Gastroesophageal sphincter (tissue), 4 donors: ENCODE measurements at places on chromosomes 5 and 9.
A peak's percentile ranks its signal among the peaks of the same experiment; 100 is the strongest.

DNA sequence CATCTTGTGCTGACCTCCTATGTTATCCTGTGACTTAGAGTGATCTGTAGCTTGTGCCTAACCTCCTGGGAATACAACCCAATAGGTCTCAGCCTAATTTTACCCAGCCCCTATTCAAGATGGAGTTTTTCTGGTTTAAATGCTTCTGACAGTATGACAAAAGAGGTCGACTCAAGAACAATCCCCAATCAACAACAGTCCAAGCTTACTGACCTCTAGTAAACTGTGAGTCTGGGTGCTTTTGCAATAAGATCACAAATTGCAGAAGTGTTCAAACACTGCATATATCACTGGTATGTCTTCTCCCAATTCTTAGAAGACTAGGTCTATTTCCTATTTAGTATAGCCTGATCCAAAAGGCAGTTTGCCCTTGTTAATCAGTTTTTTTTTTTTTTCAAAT is 323.5 kb upstream of the PTGER4 start:
- peak; percentile 51 for ATAC-seq

DNA sequence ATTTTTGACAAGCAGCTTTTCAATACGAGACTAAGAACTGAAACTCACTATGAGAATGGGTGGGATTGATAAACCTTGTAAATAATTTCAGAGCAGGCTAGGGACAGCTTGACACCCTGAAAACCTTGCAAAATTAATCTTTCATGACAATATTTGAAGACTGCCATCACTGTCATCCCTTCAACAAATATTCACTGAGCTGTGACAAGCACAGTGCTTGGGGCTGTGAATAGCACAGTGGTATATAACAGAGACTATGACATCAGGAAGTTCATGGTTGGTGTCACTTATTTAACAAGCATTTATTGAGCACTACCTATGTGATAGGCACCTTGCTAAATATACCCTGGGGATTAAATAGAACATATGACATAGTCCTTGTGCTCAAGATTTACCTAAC is 741.0 kb upstream of the RIOK2 start:
- ATAC-seq = no peak

- peak; percentile 71 for ATAC-seq
These were observed 9.6 kb upstream of the NME5 start for GRCh38 chr5:138148811-138149210.

DNA sequence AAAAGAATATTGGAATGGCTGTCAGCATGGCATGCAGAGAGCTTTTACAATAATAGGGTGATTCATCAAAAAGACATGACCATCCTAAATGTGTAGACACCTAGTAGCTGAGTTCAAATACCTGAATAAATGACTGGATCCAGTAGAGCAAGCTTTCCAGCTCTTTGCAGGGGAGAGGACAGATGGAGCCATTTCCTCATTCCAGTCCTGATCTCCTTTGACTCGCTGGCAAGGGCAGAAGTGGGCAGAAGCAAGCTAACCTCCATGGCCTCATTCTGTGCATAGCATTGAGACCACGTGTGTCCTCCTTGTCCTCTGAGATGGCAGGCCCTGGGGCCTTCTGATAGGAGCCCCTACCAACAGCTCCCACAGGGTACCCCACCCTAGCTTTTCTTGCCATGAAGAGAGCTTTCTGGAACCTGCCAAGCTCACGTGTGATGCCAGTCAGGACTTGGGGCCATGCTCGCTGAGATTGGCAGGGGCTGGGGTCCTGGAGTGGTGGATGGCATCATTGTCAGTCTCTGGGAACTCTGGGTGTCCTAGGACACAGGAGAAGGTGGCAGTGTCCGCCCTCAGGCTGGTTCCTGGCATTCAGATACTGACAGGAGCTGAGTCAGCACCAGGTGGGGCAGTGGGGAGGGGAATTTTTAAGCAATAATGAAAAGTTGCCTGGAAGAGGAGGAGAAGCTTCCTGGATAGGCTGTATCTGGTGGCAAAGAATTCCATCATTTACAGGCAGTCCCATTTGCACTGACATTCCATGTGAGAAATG is 33.6 kb downstream of the WWC1 start:
- ATAC-seq = no peak

DNA sequence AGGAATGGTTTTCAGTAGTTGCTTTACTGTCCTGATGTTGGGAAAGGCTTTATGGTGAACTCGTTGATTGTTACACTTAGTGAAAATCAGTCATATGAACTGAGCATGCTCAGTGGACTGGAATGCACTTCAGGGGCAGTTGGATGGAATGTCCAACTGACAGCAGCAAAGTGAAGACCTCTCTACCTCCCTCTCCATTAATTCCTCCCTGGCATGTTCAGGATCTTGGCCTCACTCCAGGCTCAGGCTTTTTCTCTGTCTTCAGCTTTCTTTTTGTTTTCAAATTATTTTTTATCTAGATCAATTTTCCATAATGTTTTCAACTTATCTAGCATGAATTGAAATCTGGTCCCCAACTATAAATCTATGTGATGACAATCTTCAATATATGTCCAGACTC is at the start of gene MROH2B:
MROH2B (minus strand) TSS at position 101 of the 400 bp plus-strand sequence. CDS start 490 bp downstream, outside the sequence.
- ATAC-seq = no peak
